Esophagus squamous epithelium (tissue), 5 donors: ENCODE measurements at places on chromosomes 7 and 10.

- H3K4me1 ChIP-seq, result no peaks in the 10 kb centered on the region
- no peaks in the 10 kb centered on the region for H3K27me3 ChIP-seq
Observed at GRCh38 chr10:84214046-84214572, 11.2 kb downstream of the LRIT2 start.

GRCh38 chr7:158020706-158021095 lies 566.9 kb downstream of the PTPRN2 start:
- H3K4me1 ChIP-seq, result peaks cover 8% of the 10 kb centered on the region
- H3K27me3 ChIP-seq, result no peaks in the 10 kb centered on the region
- H3K27ac ChIP-seq, result no peak overlapping the region
- H3K4me3 ChIP-seq, result no peak overlapping the region

GRCh38 chr10:45421221-45422097 lies 47.4 kb downstream of the ALOX5 start:
- H3K27ac ChIP-seq, result no peak overlapping the region
- peaks cover 14% of the 10 kb centered on the region for H3K4me1 ChIP-seq
- H3K36me3 ChIP-seq, result no peaks in the 10 kb centered on the region
- DNase-seq, result no peak
- no peak overlapping the region for H3K4me3 ChIP-seq

DNA sequence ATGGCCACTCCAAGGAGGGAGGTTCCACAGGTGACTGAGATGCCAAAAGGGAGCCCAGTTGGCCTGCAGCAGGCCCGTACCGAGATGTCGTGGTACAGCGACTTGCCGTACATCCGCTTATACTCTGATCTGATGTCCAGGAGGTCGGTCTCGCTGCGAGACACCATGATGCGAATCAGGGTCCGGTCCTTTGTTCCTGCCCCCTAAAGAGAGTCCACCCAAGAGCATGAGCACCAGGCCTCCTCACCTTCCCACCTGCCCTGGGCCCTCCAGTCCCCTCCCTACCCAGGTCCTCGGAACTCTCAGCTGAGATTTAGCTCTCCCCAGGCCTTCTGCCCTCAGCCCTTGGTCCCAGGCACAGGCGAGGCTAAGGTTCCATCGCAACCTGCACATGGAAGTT lies 25.0 kb downstream of the PLAC9 start:
- peaks cover 15% of the 10 kb centered on the region for H3K4me1 ChIP-seq
- H3K27ac ChIP-seq, result peak overlapping the region; percentile 70
- no peaks in the 10 kb centered on the region for H3K27me3 ChIP-seq
- H3K4me3 ChIP-seq, result no peak overlapping the region

- no peak overlapping the region for H3K27ac ChIP-seq
- no peaks in the 10 kb centered on the region for H3K27me3 ChIP-seq
- peaks cover 6% of the 10 kb centered on the region for H3K4me1 ChIP-seq
- no peaks in the 10 kb centered on the region for H3K36me3 ChIP-seq
- no peak for DNase-seq
- no peak overlapping the region for H3K4me3 ChIP-seq
Observed at GRCh38 chr7:135712182-135712782, 15.7 kb downstream of the SLC13A4 start.

DNA sequence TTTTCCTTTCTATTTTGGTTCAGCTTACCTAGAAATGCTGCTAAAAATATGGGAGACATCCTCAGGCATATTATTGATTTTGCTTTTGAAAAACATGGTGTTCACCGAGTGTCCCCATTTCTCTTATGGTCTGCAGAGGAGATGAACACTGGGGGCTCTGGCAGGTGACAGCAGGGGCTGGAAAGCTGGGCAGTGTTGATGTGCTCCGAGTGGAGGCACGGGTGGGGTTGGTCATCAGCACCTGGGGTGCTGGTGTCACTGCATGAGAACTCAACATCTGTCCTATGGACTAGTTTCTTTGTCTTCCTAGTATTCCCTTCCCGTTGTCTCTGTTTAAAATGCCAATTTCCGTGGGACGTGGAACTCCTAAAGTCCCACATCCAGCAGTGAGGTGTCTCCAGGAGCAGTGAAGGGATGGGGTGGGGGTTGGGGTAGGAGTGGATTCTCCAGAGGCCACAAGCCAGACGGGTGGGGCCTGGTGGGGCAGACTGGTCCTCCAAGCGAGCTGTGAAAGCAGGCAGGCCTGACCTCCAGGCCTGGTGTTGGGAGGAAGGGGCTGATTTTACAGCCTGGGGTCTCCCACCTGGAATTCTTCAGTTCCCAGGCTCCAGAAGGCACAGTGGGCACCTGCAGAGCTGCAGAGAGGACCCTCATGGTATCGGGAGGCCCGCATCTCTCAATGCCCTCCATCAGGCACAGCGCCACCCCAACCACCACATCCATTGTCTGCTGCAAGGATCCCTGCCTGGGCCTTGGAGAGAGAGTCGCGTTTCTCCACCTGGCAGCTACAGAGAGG lies 24.4 kb downstream of the ZNF775 start:
- peaks cover 24% of the 10 kb centered on the region for H3K4me1 ChIP-seq
- peaks cover 16% of the 10 kb centered on the region for H3K36me3 ChIP-seq
- no peak overlapping the region for H3K4me3 ChIP-seq
- H3K27me3 ChIP-seq, result no peaks in the 10 kb centered on the region

- H3K4me3 ChIP-seq, result no peak overlapping the region
- H3K4me1 ChIP-seq, result no peaks in the 10 kb centered on the region
- H3K27ac ChIP-seq, result no peak overlapping the region
- no peaks in the 10 kb centered on the region for H3K36me3 ChIP-seq
- no peaks in the 10 kb centered on the region for H3K27me3 ChIP-seq
- DNase-seq, result no peak
Observed at GRCh38 chr10:105968666-105969065, 1195.8 kb downstream of the SORCS1 start.

DNA sequence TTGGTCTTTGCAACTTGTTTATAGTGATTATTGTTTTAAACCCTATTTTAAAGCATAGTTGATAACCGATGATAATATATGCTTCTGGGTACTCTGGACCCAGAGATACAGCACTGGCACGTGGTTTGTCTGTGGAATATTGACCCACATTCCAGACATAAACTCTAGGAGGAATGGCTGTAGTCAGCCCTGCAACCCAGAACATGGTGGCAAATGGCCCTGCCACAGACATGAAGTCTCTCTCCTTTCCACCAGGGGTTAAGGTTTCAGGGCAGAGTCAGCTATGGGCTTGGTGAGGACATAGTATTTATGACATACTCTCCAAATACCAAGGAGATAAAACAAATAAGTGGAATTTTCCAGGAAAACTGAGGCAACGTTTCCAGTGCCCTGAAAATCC lies 83.6 kb downstream of the NAMPT start:
- H3K4me3 ChIP-seq, result no peak overlapping the region
- no peaks in the 10 kb centered on the region for H3K36me3 ChIP-seq
- no peaks in the 10 kb centered on the region for H3K4me1 ChIP-seq
- DNase-seq, result no peak
- H3K27ac ChIP-seq, result no peak overlapping the region
- H3K27me3 ChIP-seq, result no peaks in the 10 kb centered on the region

- H3K36me3 ChIP-seq, result no peaks in the 10 kb centered on the region
- no peak for DNase-seq
- no peak overlapping the region for H3K27ac ChIP-seq
- H3K4me3 ChIP-seq, result no peak overlapping the region
Observed at GRCh38 chr10:77081481-77081891, 556.1 kb downstream of the KCNMA1 start.

DNA sequence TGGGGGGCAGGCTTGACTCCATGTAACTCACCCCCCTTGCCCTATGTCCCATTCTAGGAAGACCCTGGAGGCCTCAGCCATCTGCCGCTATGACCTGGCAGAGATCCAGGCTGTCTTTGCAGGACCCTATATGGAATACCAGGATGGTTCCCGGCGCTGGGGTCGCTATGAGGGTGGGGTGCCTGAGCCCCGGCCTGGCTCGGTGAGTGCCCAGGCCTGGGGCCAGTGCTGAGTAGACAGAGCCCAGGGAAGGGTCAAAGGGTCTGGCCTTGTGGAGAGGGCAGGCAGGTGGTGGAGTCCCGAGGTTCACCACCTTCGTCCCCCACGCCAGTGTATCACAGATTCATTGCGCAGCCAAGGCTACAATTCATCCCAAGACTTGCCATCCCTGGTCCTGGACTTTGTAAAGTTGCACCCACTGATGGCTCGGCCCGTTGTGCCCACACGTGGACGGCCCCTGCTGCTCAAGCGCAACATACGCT lies 7.5 kb downstream of the MRPL43 start:
- H3K36me3 ChIP-seq, result peaks cover 75% of the 10 kb centered on the region
- H3K27me3 ChIP-seq, result no peaks in the 10 kb centered on the region
- H3K4me3 ChIP-seq, result no peak overlapping the region
- no peaks in the 10 kb centered on the region for H3K4me1 ChIP-seq
- H3K27ac ChIP-seq, result no peak overlapping the region
- DNase-seq, result no peak

DNA sequence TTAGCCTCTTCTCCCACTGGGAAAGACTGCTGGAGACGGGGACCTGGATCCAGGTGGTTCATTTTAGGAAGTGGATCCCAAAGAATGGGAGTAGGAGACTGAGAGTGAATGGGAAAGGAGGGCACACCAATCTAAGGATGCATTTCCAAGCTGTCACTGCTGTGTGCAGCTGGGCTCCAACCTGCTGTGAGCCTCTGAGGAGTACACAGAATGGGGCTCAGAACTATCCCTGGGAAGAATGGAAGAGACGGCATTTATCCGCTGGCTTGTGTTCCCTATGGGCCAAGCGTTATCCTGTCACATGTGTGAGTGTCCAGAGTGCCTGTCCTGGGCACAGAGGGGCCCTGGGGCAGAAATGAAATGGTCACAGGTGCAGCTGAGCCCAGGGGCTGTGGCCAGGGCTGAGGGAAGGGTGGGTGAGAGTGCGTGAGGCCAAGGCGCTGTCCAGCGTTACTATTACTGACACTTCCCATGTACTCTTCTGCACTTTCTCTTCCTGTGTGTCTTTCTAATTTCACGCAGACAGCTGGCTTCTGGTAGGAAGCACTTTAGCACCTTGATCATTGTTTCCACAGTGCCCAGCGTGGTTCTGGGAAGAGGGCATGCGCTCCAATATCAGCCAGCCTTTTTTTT lies 35.4 kb upstream of the PODXL start:
- no peaks in the 10 kb centered on the region for H3K4me1 ChIP-seq
- DNase-seq, result no peak
- H3K4me3 ChIP-seq, result no peak overlapping the region
- H3K36me3 ChIP-seq, result no peaks in the 10 kb centered on the region
- H3K27me3 ChIP-seq, result no peaks in the 10 kb centered on the region
